ENCODE measurements at places on chromosomes 3 and 15.

GRCh38 chr3:183578179-183578578, 22.7 kb upstream of the KLHL6 start:
- no peak for DNase-seq

DNA sequence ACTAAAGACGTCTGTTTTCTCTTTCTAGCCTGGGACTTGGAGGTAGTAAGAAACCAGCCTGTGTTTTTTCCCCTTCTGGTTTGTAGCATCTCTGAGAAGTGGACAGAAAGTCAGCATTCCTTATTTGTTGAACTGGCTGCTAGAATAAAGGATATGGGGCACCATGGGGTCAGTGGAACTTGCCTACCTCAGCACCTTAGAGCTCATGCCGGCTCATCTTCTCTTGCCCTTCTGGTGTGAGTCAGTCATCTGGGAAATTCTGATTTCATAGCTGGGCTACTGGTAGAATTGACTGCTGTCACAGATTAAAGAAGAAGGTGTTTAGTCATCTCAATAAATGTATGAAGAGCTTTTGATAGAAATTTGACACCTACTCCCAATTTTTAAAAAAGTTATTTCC, 202.7 kb upstream of the TOPAZ1 start:
- DNase-seq = no peak

GRCh38 chr3:42116466-42116865, 25.3 kb downstream of the TRAK1 start:
- DNase-seq = no peak

DNA sequence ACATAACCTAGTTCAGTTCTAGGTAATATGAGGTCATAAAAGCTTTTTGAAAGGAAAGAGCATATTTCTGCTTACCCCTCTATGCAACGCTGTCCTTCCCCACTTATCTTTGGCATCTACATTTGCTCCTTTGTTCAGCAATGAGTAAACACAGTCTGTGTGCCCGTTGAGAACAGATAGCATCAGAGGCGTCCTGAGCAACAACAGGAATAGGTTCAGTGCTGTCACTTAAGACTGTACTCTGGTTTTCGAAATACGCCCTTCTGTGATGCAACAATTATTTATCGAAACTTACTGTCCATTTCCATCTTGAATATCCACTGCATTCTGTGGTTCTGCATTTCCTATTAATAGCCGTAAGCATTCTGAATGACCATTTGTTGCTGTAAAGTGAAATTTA, 84.4 kb downstream of the BTD start:
- peak; percentile 18 for DNase-seq

DNA sequence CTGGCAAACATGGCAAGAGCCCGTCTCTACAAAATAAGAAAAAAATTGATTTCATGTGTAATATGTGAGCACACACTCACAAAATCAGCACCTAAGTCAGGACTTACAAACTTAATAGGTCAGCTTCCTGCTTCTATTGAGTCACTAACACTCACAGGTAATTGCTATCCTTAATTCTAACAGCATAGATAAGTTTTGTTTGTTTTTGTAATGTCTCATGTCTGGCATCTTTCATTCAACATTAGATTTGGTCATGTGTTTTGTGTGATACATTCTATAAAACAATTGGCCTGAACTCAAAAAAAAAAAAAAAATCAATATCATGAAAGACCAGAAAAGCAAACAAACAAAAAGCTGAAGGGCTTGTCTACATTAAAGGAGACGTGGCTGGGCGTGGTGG, 564.7 kb downstream of the AGBL1 start:
- DNase-seq = no peak

DNA sequence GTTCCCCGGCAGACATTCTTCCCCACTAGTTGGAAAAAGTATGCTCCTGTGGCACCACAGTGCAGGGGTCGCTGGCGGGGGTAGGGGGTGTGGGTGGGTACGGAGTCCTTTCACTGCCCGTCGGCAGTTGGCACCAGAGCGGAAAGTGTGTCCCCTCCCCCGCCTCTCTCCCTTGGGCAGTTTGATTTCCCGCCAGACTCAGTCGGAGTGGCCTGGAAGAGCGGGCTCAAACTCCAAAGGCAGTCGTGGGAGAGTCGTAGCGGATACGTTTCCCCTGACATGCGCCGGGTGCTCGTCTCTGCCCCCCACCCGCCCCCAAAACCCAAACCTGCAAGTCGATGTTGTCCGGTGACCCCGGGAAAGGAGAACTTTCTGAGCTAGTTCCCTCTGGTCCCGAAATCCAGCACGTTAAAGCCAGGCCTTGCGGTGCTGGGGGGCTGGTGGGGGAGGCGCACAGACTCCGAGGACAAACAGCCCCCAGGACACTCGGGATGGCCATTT, 4.4 kb upstream of the FOXB1 start:
- DNase-seq = no peak

DNA sequence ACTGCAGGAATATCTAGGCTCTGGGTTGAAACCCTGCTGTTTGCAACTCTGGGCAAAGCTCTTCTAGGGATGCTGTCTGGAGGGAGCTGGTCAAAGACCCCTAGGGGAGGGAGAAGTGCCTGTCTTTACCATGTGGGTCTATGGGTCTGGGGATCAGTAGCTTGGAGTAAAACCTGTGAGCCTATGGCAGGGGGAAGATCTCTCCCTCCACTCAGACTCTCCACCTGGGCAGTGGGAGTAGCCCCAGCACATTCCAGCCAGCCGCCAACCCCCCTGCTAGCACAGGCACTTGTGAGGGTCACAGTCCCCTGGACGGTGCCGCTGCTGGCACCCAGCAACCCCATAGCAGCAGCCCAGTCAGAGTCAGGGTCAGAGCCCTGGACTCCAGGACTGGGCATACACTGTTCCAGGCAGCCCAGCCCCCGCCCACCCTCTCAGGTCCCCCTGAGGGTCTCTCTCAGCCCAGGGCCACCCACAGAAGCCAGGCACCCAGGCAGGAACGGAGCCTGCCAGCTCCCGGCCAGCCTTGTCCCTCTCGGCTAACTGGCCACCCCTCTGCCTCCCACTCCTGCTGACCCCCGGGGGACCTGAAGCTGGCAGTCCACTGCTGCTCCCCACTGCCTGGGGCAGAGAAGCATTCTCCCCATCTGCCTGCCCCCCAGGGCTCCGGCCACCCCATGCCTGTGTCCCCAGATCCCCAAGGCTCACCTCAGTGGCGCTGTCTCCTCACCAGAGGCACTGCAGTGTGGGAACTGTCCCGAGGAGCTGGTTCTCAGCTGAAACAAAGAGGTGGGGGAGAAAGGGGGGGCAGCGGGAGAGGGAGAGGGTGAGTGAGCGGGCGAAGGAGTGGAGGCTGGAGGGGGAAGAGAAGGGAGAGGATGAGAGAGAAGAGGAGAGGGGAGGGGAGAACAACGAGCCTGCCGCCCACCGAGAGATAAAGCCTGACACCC, 10.8 kb downstream of the GLYCTK start:
- no peak for DNase-seq

- no peak for DNase-seq
These were observed 497.9 kb upstream of the SGO1 start for GRCh38 chr3:20683910-20684309.

DNA sequence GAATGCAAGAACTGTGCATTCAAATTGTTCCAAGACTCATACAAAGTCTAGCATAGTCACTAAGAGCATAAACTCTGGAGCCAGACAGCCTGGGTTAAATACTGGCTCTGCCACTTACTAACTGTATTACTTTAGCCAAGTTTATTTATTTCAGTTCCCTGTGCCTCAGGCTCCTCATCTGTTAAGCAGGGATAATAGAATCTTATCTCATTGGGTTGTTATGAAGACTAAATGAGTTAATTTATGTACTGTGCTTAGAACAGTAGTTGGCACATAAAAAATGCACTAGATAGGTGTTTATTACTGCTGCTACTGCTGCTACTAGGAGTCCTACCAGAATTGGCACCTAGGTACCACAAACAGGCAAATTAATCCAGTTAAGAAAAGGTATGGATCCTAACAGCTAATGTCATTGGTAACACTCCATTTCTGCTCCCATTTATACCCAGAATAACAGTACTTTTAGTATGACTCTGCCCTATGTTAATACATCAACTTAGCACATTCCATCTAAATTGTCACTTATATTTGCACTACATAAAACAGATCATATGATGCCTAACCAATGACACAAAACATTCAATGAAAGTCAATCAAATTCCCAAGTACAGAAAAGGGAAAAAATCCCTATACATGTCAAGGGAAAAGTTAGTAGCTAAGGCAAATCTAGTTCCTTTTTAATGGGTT, 45.7 kb downstream of the GSK3B start:
- DNase-seq = no peak

DNA sequence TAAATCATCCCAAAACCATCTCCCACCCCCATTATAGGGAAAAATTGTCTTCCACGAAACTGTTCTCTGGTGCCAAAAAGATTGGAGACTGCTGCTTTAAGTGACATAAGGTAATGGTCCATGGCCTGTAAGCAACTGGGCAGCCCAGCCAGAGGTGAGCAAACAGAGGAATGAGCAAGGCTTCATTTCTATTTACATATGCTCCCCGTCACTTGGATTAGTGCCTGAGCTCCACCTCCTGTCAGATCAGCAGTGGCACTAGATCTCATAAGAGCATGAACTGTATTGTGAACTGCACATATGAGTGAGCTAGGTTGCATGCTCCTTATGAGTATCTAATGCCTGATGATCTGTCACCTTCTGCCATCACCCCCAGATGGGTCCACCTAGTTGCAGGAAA, 1159.8 kb upstream of the ALCAM start:
- DNase-seq = peak; percentile 14

GRCh38 chr15:57251308-57251707, 125.0 kb upstream of the CGNL1 start:
- DNase-seq = no peak

DNA sequence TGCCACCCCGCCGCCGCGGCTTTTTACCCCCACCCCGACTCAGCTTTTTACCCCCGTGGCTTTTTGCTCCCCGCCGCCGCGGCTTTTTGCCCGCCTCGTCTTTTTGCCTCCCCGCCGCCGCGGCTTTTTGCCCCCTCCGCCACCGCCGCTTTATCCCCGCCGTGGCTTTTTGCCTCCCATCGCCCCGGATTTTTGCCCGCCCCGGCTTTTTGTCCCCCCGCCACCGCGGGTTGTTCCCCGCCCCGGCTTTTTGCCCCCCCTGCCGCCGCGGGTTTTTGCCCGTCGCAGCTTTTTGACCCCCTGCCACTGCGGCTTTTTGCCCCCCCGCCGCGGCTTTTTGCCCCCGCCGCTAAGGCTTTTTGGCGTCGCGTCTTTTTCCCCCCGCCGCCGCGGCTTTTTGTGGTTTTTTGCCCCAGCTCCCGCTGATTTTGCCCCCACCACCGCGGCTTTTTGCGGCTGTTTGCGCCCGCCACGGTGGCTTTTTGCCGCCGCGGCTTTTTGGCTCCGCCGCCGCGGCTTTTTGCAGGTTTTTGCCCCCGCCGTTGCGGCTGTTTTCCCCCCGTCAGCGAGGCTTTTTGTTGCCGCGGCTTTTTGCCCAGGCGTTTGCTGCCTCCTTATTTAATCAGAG, 597.2 kb downstream of the GOLGA6L6 start:
- no peak for DNase-seq

DNA sequence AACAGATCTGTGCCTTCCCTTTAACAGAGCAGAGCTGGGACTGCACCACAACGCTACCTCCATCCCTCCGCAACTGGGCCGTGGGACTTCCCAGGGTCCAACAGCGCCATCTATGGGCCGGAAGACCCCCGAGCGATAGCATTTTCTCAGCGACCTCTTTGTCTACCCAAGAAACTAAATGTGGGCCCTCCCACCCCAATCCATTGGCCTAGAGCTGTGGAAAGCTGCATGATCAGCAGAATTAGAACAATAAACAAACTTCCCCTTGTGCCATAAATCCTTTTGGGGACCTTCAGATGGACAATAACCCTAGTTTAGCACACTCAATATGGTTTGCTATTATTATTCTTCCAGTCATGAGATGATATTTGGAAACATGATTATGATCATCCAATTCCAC, 74.8 kb upstream of the NTRK3 start:
- peak; percentile 73 for DNase-seq

DNA sequence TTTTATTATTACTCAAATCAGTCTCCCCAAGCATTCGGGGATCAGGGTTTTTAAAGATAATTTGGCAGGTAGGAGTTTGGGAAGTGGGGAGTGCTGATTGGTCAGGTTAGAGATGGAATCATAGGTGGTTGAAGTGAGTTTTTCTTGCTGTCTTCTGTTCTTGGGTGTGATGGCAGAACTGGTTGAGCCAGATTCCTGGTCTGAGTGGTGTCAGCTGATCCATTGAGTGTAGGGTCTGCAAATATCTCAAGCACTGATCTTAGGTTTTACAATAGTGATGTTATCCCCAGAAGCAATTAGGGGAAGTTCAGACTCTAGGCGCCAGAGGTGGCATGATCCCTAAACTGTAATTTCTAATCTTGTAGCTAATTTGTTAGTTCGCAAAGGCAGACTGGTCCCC, 20.6 kb upstream of the TRANK1 start:
- DNase-seq = no peak

- DNase-seq = peak; percentile 95
These were observed 79.7 kb upstream of the CHD2 start for GRCh38 chr15:92820236-92821021.

- DNase-seq = no peak
These were observed 69.3 kb downstream of the CHRD start for GRCh38 chr3:184449161-184449515.

- no peak for DNase-seq
These were observed 271.9 kb upstream of the GADL1 start for GRCh38 chr3:31166249-31166885.

GRCh38 chr15:93246266-93247242, 157.5 kb upstream of the RGMA start:
- DNase-seq = no peak

DNA sequence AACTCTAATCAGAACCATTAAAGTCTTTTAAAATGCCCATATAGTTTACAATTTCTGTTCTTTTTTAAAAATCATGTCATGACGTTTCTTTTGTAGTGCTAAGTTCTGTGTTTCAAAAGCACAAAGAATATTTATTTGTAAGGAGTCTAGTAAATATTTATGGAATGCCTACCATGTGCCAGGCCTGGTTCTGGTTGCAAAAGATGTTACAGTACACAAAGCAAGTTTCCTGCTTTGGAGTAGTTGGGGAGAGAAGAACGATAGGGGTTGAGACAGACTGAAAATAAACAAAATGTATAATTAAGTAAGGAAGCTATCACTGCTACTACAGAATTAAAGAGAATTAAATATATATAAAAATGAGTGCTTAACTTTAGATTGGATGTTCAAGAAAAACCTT, 86.8 kb upstream of the CMSS1 start:
- DNase-seq = no peak

DNA sequence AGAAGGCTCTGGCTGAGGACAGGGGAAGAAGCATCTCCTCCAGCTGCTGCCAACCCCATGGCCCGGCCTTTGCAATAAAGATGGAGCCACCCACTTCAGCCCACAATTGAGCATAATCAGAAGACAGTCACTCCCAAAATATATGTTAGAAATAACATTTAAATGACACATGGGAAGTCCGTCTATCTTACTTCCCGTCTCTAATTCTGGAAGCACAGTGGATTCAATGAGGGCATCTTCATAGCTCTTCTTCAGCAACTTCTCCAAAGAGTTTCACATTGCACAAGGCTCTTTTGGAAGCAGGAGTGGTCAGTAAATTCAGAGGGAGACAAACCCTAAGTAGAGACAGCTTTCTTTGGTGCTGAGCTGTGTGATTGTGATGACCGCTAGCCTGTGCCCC, 67.0 kb upstream of the SEC61A1 start:
- DNase-seq = no peak
